ENCODE measurements at places on chromosomes 2 and 18.

DNA sequence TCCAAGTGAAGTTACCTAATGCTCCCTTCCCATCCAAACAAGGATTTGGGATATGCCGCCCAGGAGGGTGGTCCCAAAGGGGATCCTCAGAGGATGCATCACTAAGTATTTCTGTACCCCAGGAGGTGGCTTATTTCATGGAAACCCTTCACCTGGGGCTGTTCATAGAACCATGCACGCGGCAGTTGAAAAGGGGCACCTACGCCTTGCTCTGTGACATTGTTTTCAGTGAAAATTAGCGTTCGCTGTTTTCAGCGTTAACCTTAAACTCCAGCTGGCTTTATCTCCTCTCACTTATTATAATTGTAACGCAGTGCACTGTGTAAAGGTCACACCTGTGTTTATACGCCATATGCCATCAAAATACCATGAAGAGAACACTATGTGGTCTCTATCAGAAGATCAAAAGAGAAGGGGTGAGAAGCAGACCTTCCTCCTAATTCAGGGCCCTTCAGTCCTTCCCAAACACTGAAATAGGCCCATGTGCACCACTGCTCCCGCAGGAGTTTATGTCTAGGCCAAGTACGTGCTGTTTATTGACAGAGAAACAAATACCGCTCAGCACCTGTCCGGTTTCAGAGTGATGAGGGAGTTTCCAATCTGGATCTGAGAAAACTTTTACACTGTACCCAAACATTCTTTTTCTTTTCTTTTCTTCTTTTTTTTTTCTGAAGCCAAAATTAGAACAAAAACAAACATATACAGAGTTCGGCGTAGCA lies 162.1 kb downstream of the BCL2 start:
- no peak for DNase-seq

- DNase-seq, result no peak
Measured at GRCh38 chr18:79697178-79697577, 17.6 kb downstream of the CTDP1 start.

GRCh38 chr2:48733067-48733503 lies 22.4 kb downstream of the LHCGR start:
- DNase-seq, result no peak

DNA sequence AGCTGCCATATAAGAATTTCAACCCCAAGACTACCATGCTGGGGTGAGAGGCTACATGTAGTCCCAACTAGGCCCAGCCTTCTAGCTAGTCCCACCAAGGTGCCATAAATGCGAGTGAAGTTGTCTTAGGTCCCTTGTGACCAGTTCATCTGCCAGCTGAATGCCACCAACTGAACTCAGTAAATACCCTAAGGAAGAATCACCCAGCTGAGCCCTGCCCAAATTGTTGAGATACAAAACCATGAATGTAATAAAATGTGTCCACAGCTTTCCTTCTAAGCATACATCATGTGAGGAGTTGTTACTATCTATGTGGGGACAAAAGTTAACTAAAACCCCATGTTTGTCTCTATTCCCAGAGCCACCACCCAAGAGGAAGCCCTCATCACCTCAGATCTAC lies 70.3 kb downstream of the THADA start:
- DNase-seq, result no peak

DNA sequence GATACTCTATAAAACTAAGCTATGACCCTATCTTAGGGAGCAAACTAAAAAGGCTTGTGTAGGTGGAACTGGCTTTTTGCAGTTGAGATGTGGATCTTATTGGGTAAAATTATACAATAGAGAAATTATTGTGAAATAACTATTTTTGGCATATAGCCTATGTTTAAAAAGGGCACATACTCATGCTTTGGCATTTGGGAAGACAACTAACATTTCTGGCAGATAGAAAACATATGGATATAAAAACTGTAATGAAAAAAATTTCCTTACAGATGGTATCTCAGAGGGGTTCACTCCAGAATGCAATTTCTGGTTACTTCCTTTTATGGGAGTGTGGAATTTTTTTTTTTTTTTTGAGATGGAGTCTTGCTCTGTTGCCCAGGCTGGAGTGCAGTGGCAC lies 120.1 kb upstream of the CCDC195 start:
- DNase-seq, result no peak

DNA sequence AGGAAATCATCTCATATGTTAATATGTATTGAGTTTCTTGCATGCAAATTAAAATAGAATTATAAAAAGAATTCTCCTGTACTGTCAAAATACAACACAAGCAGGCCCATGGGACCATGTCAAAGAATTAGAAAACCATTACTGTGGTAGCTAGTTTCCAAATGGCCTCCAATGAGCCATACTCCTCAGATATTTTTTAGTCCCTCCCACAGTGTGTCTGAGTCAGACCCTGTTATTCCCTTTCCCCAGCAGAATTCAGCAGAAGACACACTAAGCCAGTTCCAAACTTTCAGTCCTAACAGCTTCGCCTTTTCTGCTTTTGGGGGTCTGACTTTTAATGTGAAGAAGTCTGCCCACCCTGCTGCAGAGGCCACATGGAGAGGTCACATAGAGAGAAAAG lies 86.7 kb downstream of the FIGN start:
- no peak for DNase-seq
